ENCODE measurements at places on chromosomes 6 and 20. TPM values are rescaled to one million over a fixed set of nuclear protein-coding genes. Genes with fewer than 3 reads are reported as not detected.

DNA sequence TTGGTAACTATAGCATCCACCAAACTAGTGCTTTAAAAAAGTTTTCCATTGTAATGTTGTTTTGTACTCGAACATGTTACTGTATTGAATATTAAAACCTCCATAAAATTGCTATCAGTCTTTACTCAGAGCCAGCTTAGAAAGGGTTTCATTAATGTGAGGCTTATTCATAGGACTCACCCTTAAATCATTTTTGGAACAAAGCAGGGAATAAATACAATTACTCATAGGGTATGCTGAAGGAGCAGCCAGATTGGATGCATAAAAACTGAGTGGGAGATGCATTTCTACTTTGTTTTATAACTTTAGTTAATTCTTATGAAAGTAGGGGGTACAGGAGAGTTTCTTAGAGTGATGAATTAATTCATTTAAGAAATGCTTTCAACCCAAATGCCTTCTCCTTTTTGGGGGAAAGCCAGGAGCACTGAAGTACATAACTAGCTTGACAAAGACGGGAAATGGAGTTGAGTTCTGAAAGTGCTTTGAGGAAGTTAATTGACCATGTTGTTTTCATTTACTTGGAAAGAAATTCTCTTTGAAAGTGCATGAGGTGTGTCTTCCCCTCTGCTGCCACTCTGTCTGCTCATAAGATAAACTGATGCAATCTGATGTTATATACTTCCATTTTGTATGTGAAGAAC, 90.3 kb downstream of the RNF144B start:
- DNase-seq = no peak

GRCh38 chr20:46030284-46031013, 1.4 kb downstream of the SLC12A5 start:
- DNase-seq = no peak

DNA sequence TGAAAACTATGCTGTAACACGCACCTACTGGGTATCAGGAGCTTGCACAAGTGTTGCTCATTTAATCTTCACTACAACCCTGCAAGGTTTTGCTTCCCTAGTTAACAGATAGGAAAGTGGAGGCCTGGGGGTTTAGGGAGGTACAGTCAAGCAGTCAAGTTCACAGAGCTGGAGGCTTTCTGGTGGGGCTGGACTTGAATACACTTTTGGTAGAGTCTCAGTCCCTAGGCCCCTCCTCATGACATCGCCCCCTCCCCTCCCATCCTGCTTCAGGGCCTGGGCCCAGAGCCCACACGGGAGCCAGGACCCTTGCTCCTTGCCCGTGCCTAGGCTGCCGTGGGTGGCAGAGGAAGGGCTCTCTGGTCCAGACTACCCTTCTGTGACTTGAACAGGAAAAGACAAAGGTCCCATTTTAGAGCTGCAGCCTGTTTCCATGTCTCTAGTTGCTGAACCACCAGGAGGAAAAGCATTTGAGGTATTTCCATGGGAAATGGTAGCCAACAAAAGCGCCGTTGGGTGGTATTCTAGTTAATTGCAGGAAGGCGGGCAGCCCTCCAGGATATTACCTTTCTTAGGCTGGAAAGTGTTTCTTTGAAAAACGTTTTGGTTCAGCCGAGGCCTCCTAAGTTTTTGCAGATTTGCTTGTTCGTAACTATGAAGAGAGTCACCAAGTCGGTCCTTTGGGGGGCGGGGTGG, 84.9 kb downstream of the CDC5L start:
- no peak for DNase-seq

DNA sequence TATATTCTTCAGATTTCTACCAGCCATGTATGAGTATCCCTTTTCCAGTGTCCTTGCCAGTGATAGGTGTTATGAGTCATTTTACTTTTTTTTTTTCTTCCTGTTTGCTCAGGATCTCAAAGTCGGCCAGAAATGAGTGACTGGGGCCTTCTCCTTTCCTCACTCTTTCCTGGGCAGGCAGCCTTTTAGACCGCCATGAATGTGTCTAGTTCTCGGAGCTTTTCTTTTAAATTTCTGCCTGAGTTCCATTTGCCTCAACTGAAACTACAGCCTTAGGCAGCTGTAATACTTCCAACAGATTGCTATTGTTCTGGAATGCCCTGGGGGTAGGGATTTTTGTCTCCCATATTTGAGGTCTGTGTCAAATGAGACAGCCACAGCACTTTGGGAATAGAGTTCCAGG, 83.7 kb downstream of the STXBP5 start:
- DNase-seq = no peak

C6orf15 gene
- total RNA-seq = not detected
